Esophagus mucosa (tissue), 1 donor: ENCODE measurements at places on chromosomes 5 and 9.

DNA sequence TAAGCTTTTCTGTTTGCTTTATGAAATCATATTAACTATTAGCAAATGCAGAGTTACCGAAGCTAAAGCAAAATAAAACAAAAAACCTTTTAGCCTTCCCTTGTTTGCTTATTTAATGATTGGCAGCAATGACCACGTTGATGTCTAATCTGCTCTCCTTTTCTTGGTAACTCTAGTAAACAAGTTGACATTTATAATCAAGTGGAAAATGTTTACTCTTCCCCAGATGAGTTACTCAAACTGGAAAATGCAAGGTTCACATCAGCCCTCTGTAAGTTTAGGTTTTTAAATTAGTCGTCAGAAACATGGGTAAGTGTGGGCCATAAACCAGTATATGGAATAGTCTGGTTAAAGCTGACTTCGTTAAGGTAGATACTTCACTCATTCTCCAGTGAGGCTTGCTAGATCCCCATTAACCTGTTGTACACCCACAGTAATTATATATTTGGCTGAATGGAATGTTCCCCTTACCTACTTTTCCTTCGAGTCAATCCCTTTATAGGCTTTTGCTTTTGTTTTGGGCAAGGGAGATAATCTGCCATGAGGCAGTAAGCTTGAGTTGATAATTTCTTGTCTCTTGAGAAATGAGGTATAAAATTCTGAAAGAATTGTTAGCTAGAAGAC is 100.9 kb downstream of the GDNF start:
- ATAC-seq = no peak

DNA sequence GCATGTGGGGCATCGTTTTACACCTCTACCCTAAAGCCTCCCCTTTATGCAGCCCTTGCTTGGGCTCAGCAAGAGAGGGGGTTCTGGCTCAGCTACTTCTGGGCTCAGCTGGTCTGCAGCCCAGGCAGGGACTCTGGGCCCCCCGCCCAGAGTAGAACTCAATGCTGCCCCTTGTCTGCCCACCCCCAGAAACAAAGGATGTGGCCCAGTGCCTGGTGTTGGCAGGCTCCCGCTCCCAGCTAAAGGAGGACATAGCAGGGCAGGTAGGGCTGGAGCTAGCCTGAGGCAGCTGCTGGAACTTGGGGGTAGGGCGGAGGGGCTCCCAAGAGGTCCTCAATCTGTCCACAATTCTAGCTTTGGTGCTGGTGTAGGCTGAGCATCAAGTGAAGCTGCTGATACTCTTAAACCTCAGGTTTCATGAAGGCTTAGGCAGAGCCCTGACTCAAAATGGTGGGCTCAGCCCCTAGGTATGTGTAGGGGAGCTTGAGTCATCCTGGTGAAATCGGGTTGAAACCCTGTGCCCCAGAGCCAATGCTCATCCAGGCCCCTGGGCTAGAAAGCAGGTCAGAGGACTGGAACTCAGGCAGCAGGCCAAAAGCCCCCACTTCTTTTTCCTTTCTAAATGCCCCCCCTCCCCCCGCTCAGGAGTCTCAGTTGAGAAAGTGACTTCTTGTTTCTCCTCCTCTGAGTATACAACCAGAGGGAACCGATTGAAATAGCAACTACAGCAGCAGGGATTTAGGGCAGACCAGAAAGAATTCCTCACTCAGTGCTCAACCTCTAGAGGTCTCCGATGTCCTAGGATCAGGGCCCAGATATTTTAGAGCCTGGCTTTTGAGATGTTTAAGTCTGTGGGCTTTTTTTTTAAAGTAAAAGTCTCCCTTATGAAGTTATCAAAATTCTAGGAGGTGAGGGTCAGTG is 11.4 kb downstream of the PSD2 start:
- ATAC-seq = no peak

- ATAC-seq = no peak
These were observed 568.7 kb upstream of the KLF4 start for GRCh38 chr9:108058135-108058814.

DNA sequence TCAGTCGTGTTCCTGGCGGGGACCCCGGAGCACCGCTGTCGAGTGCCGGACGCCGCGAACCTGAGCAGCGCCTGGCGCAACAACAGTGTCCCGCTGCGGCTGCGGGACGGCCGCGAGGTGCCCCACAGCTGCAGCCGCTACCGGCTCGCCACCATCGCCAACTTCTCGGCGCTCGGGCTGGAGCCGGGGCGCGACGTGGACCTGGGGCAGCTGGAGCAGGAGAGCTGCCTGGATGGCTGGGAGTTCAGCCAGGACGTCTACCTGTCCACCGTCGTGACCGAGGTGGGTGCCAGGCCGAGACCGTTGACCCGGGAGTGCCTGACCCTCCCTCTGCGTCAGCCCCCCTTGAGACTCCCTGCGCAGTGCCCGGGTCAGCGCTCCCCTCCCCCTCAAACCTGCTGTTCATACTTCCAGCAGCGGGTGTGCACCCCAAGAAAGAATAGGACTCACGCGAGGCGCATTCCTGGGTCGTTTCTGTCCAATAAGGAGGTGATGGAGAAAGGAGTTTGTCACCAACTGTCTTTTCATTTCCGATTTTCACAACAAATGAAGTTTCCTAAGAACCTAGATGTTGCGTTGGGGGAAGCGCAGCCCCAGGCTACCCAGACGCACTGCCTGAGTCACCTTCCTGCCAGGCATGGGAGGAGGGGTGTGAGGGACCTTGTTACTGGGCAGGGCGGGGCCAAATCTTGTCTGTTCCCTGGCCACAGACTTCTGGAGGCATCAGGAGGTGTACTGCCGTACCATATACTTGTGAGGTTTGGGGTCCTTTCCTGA is 722 bp downstream of the SLC22A4 start:
- ATAC-seq = peak; percentile 61

DNA sequence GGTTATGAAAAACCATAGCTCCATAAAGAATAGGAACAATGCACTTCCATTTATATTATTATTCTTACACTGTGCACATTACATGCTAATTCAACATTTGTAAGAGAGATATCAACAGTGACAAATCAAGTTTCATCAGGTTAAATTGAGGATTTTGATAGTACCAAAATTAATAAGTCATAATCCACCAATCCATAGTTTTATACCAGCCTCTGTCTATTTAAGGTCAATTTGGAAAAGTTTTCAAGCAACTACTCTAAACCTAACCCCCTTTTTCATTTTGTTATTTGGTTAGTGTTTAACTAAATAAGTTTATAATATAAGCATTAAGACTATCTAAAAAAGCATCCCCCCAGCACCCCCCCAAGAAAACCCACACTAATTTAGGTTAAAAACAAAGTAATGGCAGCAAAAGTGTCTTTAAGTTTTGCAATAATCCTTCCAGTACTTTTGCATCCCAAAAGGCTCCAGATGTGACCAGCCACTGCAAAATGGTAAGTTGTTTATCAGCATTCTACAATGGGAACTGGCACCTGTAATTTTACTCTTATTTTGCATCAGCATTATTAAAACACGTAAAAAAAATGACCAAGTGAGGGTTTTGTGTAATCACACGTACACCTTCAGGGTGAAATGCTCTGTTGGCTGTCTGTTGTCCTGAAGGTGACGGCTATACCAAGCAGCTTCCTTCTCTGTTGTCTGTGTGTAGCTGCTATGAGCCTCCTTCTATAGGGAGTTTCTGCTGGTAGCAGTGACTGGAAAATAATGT is 36.8 kb upstream of the SSBP2 start:
- ATAC-seq = peak; percentile 77

GRCh38 chr5:120137582-120137981 is 326.5 kb upstream of the PRR16 start:
- ATAC-seq = no peak
